ENCODE measurements at places on chromosomes 2 and 18.

DNA sequence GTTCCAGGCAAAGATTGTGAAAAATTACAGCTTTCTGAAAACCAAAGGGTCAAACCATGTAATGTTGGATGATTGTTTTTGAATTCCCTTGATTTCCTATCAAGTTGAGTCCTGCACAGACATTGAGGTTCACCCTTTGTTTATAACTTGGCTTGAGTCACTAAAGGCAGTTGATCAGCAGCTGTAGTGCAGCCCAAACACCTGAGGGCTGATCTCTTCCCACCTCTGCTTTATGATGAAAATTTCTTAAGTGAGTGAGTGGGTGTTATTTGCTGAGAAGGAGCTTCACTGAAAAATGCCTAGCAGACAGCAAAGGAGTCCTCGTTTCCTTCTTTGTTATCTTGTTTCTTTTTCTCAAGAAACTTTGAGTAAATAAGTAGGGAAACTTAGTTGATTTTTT lies 31.9 kb upstream of the BMPR2 start:
- DNase-seq, result no peak

GRCh38 chr2:177772529-177772928 lies 300.0 kb downstream of the PDE11A start:
- no peak for DNase-seq

DNA sequence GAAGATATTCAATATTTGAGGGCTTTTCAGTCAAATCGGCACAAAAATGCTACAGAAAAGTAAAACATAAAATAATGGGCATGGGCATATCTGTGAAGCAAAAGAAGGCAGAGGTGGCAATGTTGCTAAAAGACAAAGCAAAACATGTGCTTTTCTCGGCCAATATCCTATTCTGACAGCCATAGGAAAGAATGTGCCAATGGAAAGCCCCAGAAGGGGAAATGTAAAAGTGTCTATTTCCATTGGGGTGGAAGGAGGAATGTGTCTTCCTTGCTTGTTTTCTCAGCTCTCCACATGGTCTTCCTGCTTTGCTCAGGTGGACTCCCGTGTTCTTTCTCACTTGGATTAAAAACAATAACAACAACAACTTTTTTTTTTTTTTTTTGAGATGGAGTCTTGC lies 13.7 kb upstream of the PER2 start:
- no peak for DNase-seq

DNA sequence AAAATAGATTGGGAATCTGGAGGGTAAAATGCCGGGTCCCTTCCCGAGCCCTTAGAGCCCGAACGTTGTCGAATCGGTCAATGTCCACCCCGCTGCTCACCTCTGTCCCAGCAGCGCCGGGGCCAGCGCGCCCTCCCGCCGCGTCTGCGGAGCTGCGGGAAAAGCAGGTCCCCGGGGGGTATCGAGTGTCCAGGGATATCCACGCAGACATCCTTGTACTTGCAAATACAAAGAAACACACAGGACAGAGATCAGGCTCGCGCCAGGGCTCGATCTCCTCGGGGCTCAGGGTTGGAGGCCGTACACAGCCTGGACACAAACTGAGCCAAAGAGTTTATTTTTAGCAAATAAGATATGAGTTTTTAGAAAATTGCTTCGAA lies 2.3 kb upstream of the GATA6 start:
- DNase-seq, result no peak

DNA sequence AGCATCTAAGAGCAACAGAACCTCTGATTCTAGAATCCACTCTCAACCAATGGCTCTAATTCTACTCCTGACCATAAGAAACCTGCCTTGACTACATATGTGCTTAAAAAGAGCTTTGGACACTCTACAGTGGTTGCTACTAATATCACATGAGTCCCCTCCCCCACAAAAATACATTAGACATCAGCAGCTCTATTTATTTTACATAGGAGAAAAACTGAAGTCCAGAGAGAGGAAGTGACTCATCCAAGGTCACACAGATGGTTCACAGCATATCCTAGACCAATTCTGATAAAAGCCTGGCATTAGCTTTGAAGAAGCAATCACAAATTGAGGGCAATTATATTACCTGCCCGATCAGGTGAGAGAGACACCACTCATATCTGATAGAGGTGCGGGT lies 49.8 kb downstream of the ALK start:
- DNase-seq, result no peak

GRCh38 chr2:109517118-109517889 lies 96.5 kb downstream of the SEPTIN10 start:
- DNase-seq, result no peak

DNA sequence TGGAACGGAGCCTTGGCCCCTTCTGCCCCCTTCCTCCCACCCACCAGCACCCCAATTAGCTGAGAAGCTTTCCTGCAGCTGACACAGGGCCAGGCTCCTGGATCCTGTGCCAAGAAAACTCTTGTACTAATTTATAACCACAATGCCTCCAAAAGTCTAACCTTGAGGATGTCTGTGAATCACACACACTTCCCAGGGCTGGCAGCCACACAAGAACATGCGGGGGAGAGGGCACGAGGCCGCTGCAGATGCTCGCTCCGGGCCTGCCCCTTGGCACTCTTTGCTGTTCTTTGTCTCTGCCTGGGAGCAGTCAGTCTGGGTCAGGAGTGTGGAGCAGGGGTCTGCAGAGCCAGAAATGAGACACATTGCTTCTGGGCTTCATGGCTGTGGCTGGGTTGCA lies 62.7 kb upstream of the KIF5C start:
- DNase-seq, result no peak

- no peak for DNase-seq
Observed at GRCh38 chr2:44107086-44107740, 61.5 kb upstream of the PPM1B start.

- DNase-seq, result no peak
Observed at GRCh38 chr2:179741317-179741716, 120.1 kb downstream of the ZNF385B start.

DNA sequence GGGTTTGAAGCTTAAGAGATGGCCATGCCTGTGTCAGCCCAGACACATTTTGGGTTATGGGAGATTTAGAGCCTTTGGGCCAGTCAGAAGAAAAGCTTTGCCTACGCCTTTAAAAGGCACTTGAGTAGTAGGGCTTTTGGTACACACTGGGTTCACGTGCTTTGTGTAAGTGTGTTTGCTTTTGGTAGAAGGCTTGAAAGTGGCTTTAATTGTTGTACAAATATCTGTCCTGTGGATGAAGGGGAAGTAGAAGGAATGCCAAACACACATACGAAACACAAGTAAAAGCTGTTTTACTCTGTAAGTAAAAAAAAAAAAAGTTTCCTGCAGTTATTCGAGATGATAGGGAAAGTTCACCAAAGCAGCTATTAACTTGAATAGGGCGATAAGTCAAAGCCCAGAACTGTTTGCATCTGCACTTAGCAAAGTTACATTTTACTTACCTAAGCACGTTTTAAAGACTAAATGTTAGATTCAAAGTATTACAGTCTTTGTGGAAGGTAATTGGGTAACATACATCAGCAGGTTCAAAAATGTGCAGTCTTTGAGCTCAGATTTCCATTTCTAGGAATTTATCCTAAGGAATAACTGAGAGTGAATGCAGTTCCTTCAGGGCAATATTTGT lies 75.4 kb downstream of the STK25 start:
- DNase-seq, result no peak

DNA sequence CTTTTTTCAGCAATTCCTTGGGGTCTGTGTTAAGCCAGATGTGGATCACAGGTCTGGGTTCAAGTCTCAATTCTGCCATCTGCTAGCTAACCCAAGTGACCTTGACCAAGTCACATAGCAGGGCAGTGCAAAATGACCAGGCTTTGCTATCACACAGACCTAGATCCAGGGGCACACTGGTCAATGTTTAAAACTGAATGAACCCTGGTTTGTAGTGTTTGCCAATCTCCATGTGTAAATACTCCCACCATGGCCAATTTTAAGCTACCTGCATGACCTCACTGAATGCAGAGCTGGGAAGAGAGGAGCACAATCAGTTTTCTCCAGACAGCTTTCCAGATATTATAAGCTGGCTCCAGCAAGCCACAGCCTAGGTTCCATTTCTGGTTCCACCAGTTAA lies 142.9 kb downstream of the CHST9 start:
- DNase-seq, result no peak

- DNase-seq, result no peak
Observed at GRCh38 chr2:33219850-33220275, 256.6 kb upstream of the RASGRP3 start.

- no peak for DNase-seq
Observed at GRCh38 chr18:25875551-25876240, 214.7 kb downstream of the SS18 start.

DNA sequence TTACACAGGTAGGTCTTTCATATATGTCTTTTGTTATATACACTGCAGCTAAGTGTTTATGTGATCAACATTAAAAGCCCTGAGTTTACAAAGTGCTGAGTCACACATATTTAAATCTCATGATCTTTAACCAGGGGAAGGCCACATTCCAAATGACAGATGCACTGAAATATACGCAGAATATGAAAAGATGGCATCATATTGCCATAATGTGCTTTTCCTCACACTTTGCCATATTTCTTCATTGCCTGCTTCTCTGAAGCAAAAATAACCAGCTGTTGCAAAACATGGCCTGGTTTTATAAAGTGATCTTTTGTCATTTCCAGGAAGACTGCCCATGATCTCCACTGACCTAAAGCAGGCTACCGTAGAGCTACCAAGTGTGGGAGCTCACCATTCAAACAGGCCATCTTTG lies 93.5 kb upstream of the MAPRE2 start:
- DNase-seq, result no peak

GRCh38 chr2:202635428-202636212 lies 851 bp downstream of the FAM117B start:
- peak; percentile 80 for DNase-seq

DNA sequence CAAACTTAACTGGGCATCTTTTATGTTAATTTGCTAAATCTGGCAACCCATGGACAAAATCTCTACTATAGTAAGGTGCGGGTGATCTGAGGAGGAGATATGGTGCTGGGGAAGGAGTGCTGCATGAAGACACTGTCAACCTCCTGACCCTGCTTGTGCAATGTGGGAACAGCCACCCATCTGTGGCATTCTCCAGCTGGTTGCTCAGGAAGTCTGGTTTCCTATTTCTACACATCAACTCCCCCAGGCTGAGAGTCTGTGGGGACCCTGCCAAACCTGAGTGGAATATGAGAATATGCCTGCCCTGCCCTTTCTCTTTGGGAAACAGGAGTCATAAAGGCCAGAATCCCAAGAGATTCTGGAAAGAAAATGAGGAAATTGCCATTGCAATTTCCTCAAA lies 60.1 kb upstream of the PAX3 start:
- no peak for DNase-seq

Data from effector CD8-positive, alpha-beta T cell (primary cell).